ENCODE measurements at places on chromosomes 7 and 10.
A peak's percentile ranks its signal among the peaks of the same experiment; 100 is the strongest.

DNA sequence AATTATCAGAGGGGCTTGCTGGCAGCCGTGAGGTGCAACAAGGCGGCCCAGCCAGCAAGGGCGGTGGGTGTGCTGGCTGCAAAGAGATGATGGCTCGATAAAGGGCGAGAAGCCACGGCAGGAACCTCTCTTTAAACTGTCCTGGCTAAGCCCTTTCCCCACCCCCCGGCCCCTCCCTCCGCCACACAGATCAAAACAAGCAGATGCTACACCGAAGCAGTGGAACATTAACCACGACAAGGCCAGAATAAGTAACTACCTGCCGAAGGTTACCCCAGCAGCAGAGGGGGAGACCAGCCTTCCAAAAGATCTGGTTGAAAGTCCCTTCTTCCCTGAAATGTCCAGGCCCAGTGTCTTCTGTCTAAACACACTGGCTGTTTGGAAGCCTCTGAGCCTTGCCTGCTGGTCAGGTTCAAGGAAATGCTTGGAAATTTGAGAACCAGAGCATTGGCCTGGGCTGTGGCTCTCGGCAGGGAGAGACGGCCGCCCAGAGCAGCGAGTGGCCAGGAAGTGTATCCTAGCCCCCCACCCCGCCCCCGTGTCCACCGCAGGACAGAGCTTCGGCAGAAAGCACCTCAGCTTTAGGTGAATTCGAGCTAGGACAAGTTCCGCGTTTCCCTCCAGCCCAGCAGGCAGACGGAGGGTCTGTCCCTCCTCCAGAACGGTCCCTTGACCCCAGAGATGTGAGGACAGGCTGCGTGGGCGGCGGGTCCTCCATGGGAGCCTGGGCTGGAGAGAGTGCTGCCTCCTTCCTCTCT, 2.1 kb downstream of the FAM20C start:
- DNase-seq, result peak; percentile 77

DNA sequence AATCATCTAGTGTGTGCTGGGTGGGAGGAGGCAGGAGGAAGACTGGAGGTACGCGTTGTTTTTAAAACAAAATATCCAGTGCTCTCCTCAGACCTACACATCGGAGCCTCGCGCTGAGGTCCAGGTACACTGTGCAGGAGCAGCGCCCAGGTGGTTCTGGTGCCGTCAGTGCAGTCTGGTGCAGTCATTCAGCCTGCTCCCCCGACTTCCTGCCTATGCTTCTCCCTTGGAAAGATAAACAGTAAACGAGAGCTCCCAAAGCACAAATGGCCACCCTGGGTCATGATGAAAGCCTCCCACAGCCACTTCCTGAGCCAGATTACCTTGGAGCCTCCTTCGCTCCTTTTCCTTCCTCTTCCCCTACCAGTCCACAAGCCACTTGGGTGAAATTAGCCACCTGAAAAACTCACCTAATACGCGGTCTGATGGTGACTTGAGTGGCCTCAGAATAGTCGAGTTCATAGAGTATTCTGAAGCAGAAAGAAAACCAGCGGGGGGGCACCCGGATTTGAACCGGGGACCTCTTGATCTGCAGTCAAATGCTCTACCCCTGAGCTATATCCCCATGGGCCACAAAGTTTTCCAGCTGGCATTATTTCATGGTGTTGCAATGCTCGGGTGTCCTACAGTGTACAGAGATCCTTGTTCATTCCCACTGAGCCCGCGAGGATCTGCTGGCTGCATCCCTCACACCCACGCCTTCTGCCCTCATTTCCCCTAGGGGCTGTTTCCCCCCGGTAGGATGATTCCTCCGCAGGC, 82.5 kb downstream of the ZNF467 start:
- peak; percentile 22 for DNase-seq

DNA sequence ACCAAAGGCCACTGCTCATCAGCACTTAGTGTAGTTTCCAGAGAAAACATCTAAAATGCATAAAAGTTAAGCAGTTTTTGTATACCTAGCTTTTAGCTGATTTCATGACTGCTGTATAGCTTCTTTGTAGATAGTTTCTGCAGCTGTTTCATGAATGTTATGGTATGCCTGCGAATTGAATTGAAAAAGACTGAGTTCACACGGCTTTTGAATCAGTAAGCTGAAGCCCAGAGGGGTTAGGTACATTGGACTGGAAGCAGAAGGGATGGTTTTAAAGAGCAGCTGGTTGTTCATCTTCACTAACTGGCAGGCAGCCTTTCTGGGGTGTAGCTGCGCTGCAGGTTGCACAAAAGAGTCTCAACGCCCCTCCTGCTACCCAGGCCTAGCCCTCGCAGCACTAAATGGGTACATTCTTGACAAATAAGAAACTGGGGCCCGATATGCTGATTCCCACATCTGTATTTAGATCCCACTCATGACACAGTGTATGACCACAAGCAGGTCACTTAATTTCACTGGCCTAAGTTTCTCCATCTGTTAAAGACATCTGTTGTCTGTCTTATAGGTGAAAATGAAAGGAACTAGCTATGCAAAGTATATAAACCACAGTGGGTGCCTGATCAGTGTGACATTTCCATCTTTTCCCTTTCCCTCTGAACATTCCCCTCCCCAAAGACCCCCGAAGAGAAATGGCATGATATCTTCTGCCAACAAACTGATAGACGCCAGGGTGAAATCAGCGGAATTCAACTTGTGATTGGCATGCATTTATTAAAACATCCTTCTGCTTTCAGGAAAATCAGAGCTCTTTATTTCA, 85.9 kb upstream of the AGBL3 start:
- DNase-seq, result no peak

DNA sequence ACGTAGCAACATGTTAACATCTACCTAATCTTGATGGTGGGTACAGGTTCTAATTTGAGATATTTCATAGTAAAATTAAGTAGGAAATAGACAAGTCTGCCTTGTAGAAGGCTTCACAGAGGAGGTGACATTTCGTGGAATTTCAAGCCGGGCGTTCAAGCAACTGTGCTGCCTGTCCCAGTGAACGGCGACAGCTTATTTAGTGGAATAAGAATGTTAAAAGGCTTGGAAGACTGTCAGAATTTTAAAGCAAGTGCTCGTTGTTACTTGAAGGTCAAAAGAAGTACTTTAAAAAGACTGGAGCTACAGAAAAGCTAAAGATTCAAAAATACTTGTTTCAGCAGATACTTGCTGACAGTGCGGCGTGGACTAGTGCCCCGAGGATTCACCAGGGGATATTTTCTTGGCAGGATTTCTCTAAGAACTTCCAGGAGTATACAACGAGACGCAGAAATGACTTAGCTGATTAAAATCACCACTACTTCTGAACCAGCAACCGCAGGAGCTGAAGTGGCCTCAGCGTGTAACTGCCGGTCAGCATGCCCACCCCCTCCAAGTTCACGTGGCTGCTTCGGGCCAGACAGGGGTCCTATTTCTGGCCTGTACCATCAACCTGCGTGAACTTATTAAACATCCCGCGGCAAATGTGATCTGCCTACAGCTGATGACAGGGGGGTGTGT, 46.5 kb downstream of the CTBP2 start:
- DNase-seq, result peak; percentile 74

- no peak for DNase-seq
Observed at GRCh38 chr10:62710182-62710581, 94.3 kb upstream of the ADO start.

DNA sequence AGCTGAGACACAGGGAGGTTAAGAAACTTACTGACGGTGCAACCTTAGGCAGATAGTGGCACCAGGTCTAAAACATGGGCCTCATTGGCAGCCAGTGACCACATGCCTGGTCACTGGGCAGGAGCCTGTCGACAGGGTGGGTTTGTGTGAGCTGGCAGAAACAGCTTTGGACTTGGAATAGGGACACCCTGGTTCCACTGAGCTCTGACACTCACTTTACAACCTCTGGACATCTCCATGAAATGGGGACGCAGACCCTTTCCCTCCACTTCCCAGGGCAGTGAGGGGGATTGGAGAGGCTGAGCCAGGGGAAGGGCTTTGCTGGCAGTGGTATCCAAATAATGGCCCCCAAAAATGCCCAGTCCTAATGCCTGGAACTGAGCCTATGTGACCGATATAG, 49.7 kb downstream of the OAT start:
- no peak for DNase-seq

DNA sequence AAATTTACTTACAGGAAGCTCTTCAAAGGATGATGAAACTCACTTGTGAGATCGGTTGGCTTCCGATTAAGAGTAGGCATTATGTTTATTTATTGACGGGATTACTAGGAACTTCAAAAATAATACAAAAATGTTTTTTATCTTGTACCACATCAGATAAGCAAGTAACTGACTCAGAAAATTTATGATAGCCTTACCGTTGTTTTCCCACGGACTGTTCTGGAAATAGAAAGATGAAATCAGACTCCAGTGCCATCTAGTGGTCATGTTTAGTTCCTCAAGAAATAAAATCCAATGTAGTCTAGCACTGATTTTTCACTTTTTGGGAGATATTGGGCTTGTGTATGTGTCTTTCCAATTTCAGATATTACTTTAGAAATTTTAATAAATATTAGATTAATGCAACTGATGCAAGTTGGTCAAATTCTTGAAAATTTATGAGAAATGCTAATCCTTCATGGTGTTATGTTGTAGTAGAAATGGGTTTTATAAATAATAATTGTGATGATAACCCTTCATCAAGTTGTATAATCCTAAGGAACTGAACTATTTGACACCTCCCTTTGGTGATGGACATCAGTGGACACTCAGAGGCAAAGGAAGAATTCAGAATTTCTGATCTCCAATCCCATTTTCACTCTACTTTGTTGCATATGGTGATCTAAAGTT, 168.8 kb downstream of the TMEM26 start:
- peak; percentile 71 for DNase-seq

DNA sequence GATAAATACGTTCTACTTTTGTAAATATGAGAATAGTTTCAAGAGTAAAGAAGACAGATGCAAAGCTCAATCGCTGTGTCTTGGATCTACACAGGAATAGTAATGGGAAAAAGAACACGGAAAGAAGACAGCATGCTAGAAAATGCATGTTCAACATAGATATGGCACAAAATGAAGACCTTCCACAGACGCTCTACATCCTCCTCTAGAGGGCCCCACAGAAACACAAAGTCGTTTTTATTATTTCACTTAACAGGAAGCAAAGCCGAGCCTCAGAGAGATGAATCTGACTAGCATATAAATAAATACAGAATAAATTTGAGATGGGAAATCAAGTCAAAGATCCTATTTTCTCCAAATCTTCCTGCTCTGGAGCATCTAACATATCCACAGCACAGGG, 292.6 kb downstream of the PARD3 start:
- DNase-seq, result no peak

GRCh38 chr10:17348501-17349349, 105.7 kb downstream of the ST8SIA6 start:
- DNase-seq, result peak; percentile 84

DNA sequence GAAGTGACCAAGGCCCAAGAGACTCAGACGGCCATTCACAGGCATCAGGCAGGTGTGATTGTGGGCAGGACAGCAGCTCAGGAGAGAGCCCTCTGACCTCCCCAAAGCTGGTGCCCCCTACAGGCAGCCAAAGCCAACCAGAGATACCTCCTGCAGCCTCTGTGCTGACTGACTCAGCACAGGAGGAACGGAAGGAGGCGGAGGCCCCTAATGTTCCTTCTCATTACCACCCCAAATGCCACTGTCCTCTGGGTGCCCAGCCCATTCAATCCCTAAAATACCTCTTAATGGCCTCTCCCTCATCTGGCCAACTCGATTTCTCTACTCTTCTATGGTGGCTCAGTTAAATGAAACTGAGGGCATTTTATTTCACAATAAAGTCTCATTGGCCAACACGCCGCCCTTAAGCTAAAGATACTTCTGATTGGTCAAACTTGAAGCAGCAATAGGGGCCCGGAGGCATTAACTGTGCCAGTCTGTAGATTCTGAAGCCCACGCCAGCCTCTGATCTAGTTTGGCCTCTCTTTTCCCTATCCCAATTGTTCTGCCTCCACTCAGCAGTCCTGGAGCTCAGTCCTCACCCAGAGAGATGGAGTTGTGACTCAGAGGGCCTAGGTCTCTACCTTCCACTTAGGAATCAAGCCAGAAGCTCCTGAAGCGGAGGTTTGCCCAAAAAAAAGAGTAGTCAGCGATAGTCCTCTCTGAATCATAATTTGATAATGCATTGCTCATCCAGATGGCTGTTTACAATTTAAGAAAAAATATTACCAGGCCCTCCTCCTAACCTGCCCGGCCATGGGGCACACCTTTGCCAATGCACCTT, 1.2 kb downstream of the CYREN start:
- DNase-seq, result peak; percentile 23

DNA sequence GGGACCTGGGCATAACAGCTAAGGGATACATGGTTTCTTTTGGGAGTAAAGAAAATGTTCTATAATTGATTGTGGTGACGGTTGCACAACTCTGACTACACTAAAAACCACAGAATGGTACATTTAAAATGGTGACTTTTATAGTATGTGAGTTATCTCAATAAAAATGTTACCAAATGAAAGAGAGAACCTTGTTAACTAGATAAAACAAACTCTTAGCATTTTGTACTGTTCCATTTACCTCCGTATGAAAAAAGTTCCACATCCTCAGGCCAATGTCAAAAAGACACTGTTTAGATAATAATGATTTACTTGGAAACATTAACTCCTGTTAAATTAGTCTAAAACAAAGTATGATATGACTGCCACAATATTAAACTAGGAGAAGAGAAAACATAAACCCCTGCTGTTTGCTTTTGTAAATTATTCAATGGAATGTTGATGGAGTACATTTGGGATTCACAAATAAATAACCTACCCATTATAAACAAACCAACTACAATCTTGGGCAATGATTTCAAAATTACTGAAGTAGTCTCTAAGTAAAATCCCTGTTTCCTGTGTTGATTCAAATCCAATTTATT, 60.7 kb downstream of the SMURF1 start:
- DNase-seq, result no peak

- no peak for DNase-seq
Observed at GRCh38 chr10:73167458-73167782, 388 bp downstream of the ECD start.

- DNase-seq, result no peak
Observed at GRCh38 chr10:31070025-31070424, 38.4 kb upstream of the ZNF438 start.

- DNase-seq, result no peak
Observed at GRCh38 chr7:25863005-25863728, 288.8 kb upstream of the NFE2L3 start.

GRCh38 chr7:135745703-135746312, 2.8 kb downstream of the FAM180A start:
- DNase-seq, result peak; percentile 82

All from astrocyte of the hippocampus (primary cell).